Stimulated activated CD8-positive, alpha-beta memory T cell treated with anti-CD3 and anti-CD28 coated beads, Interleukin-12 subunit alpha, Interleukin-12 subunit beta, amount 100 ng/mL, for 1 hour (primary cell): ENCODE measurements at places on chromosomes 1 and 21.

DNA sequence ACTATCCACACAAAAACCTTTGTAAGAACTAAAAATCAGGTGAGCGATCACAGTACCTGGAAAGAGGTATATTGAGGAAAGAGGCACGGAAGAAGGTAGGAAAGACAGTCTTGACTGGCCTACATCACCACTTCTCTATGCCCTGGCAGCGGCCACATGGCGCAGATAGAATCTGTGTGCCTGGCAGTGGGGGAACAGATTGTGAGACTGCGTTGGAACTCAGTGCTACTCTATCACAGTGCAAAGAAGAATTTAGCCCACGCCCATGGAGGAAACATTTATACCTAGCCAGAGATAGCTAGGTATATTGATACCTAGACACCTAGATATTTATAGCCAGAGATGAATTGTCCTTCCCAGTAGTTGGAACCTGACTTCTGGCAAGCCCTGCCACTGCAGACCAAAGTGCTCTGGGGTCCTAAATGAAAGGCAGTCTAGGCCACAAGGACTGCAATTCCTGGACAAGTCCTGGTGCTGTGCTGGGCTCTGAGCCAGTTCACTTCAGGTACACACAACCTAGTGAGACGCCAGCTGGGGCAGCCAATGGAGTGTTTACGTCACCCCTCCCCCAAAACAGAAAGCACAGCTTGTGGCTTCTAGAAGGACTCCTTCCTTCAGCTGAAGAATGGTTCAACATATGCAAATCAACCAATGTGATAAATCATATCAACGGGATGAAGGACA is 51.9 kb downstream of the DHX9 start:
- no peak for DNase-seq

GRCh38 chr1:10536133-10536770 is 61.5 kb downstream of the PEX14 start:
- DNase-seq = no peak

GRCh38 chr1:83043244-83043643 is 955.7 kb downstream of the TTLL7 start:
- no peak for DNase-seq

GRCh38 chr1:208888376-208888775 is 644.2 kb upstream of the PLXNA2 start:
- no peak for DNase-seq

GRCh38 chr1:172751683-172752082 is 92.8 kb downstream of the FASLG start:
- no peak for DNase-seq

GRCh38 chr1:16905868-16906702 is 10.3 kb downstream of the RNU1-2 start:
- no peak for DNase-seq

GRCh38 chr1:213335084-213335483 is 284.0 kb downstream of the RPS6KC1 start:
- DNase-seq = no peak

DNA sequence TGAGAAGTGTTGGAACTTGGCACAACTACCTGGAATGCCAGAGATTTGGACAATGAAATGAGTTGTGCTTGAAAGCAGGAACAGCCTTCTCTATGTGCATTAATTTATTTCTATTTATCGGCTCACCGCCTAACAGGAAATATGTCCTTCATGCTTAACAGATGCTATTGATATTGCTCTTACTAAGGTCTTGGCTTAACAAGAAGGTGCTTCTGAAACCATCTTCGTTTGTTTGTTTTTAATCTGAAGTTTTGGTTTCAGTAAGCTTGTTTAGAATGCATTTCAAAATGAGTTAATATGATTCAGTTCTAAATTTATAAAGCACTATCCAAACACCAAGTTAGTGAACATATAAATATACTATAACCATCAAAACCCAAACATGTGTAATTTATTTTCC is 898.3 kb upstream of the B3GALT2 start:
- no peak for DNase-seq

- DNase-seq = no peak
These were observed 125.3 kb upstream of the HMGB4 start for GRCh38 chr1:33738536-33738935.

- DNase-seq = no peak
These were observed 40.6 kb downstream of the SELL start for GRCh38 chr1:169670836-169671235.

GRCh38 chr1:106637566-106637965 is 418.9 kb upstream of the PRMT6 start:
- DNase-seq = no peak

GRCh38 chr1:165671526-165671925 is 26.8 kb downstream of the ALDH9A1 start:
- no peak for DNase-seq

- no peak for DNase-seq
These were observed 29.2 kb downstream of the UAP1 start for GRCh38 chr1:162590686-162591085.

- no peak for DNase-seq
These were observed 126.5 kb upstream of the USH2A start for GRCh38 chr1:216549796-216550195.

- DNase-seq = no peak
These were observed 3.8 kb downstream of the COLGALT2 start for GRCh38 chr1:184033711-184034167.

- DNase-seq = no peak
These were observed 253.8 kb downstream of the KAZN start for GRCh38 chr1:14852291-14852690.

DNA sequence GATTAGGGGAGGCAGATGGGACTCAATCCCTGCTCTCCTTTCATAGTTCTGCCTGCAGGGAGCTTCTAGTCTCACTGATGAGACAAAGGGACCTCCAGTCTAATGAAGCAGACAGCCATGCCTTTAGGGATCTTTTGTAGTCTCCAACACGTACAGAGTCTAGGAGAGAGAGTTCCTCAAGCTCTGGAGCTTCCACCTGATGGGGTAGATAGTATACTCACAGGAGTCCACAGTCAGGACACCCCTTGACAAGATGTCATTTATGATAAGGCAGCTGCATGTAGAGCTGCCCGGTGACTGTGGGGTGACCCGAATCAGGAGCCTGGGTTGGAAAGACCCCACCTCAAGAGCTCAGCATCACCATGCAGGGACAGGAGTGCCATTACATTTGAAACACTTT is 55.3 kb upstream of the CNTN2 start:
- no peak for DNase-seq

GRCh38 chr1:225896937-225897549 is 8.1 kb upstream of the LEFTY1 start:
- peak; percentile 45 for DNase-seq

GRCh38 chr21:36288651-36289243 is 31.2 kb upstream of the MORC3 start:
- no peak for DNase-seq

GRCh38 chr1:20229171-20229570 is 42.9 kb upstream of the PLA2G2C start:
- DNase-seq = no peak

GRCh38 chr1:20848162-20848561 is 61.1 kb upstream of the HP1BP3 start:
- no peak for DNase-seq

GRCh38 chr1:215262106-215262505 is 179.6 kb downstream of the KCNK2 start:
- no peak for DNase-seq

GRCh38 chr1:80066060-80066459 is 1059.5 kb upstream of the ADGRL4 start:
- no peak for DNase-seq

DNA sequence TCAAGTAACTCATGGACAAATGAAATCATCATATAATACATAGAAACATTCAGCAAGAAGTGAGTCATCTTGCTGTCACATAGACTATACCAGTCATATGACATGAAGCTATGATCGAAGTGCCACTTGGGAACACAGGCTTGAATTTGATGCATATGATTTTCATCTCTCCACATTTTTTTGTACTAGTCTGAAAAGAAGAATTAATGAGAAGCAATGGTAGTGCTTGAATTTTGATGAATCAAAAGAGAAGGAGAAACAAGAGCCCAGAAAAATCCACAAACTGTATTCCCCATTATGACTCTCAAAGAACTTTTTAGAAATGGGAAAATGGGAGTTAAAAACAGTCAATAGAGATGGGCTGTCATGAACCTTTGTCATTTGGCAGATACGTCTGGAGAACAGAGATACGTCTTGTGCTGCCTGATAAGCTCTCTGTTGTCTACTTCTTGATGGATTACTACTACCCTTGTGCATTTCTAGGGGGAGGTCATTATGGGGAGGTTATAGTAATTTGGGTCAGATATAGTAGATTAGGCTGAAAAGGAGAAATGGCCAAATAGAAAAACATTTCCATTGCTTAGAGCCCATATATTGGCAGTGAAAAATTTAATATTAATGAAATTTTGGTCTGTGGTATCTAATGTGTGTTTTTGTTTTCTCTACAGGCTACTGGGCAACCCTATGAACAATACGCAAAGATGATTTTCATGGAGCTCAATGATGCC is 8.0 kb upstream of the LEPR start:
- no peak for DNase-seq

GRCh38 chr21:16096988-16097387 is 367.2 kb downstream of the USP25 start:
- DNase-seq = no peak

- DNase-seq = no peak
These were observed 21.3 kb upstream of the PRSS38 start for GRCh38 chr1:227793948-227794816.
